ENCODE measurements at places on chromosomes 5 and 9. TPM values are rescaled to one million over a fixed set of nuclear protein-coding genes. Genes with fewer than 3 reads are reported as not detected.

- DNase-seq: no peak
Observed at GRCh38 chr5:59099270-59099994, 516.6 kb downstream of the RAB3C start.

DNA sequence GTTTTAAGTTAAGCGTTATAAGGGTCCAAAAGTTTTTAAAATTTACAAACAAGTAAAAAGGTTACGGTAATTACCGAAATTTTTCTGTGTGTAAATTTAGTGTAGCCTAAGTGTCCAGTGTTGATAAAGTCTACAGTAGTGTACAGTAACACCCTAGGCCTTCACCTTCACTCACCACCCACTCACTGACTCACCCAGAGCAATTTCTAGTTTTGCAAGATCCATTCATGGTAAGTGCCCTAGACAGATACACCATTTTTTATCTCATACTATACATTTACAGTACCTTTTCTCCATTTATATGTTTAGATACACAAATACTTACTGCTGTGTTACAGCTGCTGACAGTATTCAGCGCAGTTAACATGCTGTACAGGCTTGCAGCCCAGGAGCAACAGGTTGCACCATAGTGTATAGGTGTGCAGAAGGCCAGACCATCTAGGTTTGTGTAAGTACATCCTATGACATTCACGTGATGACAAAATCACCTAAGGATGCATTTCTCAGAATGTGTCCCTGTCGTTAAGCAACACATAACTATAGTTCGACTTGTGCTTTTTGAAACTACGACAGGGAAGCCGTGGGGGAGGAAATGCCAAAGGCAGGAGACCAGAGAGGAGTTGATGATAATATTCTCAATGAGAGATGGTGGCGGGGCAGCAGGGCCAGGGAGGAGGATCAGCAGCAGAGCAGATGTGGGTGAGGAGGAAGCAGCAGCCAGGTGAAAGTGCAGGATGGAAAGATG is 48.6 kb downstream of the PSMB7 start:
- no peak for DNase-seq

DNA sequence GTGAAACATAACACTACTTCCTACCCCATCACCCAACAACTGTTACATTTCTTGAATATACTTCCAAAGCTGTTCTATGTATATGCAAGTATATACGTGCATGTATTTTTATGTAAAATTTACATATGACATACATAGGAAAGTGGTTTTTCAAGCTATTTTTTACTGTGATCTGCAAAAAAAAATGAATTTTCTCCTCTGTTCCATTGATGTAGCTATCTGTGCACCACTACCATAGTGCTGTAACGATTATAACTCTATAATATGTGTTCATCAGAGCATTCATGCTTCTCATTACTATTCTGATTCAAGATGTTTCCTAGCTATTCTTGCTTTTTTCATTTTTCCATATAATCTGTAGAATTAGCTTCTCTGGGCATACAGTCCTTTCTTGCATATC is 164.0 kb downstream of the DEPDC1B start:
- no peak for DNase-seq

DNA sequence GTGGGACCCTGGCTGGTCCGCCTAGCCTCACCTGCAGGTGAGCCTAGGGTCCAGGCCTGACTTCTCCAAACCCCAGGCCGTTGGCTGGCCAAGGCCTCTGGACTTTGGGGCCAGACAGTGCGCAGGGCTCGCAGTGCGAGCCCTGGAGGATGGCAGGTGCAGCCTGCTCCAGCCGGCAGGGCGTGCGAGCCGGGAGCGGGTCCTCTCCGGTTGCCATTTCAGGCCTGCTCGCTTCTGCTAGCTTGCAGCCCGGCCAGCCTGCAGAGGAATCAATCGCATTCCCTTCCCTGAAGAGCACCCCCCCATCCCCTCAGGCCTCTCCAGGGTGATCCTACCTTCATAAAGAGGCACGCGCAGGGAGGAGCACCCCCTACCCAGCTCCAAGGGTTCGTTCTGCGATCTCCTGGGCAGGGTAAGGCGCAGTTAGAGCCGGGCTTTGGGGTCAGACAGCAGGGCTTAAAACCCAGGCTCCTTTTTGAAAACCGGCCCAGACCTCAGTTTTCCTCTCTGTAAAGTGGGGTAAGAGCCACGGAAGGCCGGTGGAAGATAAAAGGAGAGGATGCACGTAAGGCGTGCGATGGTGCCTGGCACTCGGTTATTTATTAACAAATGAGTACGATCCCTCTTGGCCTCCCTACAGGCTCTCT is 6.2 kb downstream of the BARHL1 start:
- DNase-seq: no peak

DNA sequence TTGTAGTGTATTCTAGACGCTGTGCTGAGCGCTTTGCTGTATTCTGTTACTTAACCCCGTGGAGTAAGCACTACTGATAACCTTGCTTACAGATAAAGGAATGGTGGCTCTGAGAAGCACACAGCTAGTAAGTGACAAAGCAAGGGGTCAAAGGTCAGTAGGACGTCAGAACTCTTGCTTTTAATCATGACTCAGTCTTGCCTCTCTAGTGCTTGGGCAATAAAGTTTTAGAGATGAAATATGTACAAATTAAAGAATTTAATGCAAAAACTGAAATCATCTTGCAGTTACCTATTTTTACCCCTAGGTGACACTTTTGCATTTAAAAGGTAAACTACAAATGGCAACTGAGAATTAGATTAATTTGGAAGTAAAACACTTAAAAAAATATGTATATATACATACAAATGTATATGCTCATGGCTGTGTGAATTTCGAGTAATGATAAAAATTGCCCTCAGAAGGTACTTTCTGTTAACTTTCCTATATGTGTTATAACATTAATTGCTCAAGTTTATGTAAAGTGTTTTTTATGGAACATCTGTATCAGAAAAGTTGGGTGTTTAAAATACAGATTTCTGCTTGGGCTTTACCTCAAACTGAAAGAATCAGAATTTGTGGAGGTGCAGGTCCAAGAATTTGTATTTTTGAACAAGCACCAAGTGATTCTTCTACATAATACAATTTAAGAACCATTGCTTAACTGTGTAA is 175.1 kb upstream of the DAB2 start:
- no peak for DNase-seq

DNA sequence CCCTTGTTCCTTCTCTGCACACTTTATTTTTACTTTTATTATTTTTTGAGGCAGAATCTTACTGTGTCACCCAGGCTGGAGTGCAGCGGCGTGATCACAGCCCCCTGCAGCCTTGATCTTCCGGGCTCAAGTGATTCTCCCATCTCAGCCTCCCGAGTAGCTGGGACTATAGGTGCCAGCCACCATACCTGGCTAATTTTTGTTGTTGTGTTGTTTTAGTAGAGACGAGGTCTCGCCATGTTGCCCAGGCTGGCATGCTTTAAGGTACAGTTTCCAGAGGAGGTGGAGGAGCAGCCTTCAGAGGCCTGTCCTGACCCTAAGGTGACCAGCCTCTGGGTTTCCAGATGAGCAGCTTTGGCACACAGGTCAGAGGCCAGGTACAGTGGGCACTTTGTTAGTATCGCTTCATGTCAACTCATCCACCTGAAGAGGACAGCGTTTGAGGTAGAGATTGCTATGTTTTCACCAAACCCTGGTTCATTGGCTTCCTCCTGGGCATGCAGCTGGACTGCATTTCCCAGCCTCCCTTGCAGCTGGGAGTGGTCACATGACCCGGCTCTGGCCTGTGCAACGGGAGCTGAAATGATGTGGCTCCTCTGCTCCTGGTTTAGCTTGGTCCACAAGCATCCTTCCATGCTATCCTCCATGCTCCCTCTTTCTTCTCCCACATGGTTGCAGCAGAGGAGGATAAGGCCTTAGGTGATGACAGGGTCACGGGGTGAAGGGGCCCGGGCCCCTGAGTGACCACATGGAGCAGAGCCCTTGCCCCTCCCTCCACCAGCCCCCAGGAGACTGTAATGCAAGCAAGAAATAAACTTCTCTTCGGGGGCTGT is 139.3 kb upstream of the IER5L start:
- peak; percentile 62 for DNase-seq

DNA sequence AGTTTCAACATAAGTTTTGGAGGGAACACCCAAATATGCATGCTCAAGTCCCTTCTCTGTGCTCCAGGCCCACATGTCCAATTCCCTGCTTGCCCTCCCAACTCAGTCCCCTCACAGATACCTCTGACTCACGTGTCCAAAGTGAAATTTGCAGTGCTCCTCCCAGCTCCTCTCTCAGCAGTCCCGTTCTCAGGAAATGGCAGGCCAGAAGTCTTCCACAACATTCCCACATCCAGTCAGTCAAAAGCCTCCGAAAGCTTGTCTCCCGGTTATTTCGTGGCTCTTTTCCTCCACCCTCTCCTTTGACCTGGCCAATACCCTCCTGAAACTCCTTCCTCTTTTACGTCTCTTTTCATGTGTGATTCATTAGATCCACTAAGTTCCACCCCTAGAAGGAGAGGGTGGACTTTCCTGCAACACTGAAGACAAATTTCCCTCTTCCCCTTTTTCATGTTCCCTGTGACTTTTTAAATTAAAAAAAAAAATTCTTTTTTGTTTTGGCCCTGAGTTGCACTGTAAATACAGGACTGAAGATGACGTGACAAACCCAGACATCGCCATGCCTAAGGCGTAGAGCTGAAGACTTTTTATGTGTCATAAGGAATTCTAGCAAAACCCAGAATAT is 12.8 kb upstream of the MGAT1 start:
- DNase-seq: no peak

GRCh38 chr9:116539549-116539948 is 147.6 kb upstream of the TRIM32 start:
- no peak for DNase-seq

DNA sequence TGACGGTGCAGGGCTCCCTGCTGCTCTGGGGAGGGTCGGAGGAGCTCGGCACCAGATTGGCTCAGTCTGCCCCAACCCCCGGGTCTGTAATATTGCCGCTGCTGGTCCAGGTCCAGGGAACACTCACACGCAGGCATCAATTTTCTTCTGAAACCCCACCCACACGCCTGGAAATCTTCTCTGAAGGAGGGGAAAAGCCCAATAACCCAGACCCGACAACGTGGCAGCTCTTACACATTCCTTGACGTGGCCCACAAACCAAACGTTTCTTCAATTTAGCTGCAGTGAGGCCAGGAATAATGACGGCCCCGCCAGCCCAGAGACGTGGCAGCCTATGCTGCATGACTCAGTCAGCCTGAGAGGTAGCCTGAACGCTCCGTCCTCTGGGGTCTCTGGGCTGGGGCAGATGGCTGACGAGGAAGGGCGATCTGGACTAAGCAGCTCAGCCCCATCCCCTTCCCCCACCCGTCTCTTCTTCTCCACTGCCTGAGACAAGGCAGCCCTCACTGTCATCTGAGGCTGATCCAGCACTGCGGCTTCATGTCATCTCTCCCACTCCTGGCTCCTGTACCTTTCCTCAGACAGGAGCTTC is 9.9 kb upstream of the SPARC start:
- DNase-seq: no peak

- DNase-seq: no peak
Observed at GRCh38 chr9:130120299-130120587, 52.0 kb upstream of the NCS1 start.

GRCh38 chr9:93677641-93678136 is 101.3 kb downstream of the PHF2 start:
- DNase-seq: peak; percentile 83

Gene HSPB3
- total RNA-seq: not detected

Gene HAVCR2
- 0.21 TPM for total RNA-seq

Gene NR4A3
- 2.4 TPM for total RNA-seq

Gene SLC34A3
- total RNA-seq: not detected

Gene EIF4E1B
- not detected for total RNA-seq

Gene TNFSF15
- total RNA-seq: 0.73 TPM

Gene PDE6A
- total RNA-seq: not detected

Gene COL23A1
- total RNA-seq: not detected

Gene GOLGA2
- total RNA-seq: 176 TPM
